ENCODE measurements at places on chromosomes 16 and 17.
A peak's percentile ranks its signal among the peaks of the same experiment; 100 is the strongest.

- H3K4me1 ChIP-seq, result peaks cover 25% of the 10 kb centered on the region
- no peak overlapping the region for H3K27ac ChIP-seq
- no peak overlapping the region for H3K4me3 ChIP-seq
- no peaks in the 10 kb centered on the region for H3K36me3 ChIP-seq
- H3K27me3 ChIP-seq, result peaks cover 26% of the 10 kb centered on the region
- DNase-seq, result no peak
Measured at GRCh38 chr17:78337244-78338109, 22.4 kb downstream of the SOCS3 start.

- no peak for DNase-seq
- H3K36me3 ChIP-seq, result peaks cover 38% of the 10 kb centered on the region
Measured at GRCh38 chr17:15434956-15435355, 32.5 kb downstream of the CDRT4 start.

- no peak for DNase-seq
- H3K36me3 ChIP-seq, result peaks cover 58% of the 10 kb centered on the region
- no peak overlapping the region for H3K27ac ChIP-seq
- H3K27me3 ChIP-seq, result no peaks in the 10 kb centered on the region
- peaks cover 2% of the 10 kb centered on the region for H3K4me1 ChIP-seq
- H3K4me3 ChIP-seq, result no peak overlapping the region
Measured at GRCh38 chr16:15608398-15609285, 34.3 kb downstream of the MARF1 start.

GRCh38 chr16:27379919-27380318 is 22.1 kb upstream of the IL21R start:
- DNase-seq, result no peak
- H3K27me3 ChIP-seq, result no peaks in the 10 kb centered on the region
- H3K4me1 ChIP-seq, result peaks cover 48% of the 10 kb centered on the region
- peaks cover 6% of the 10 kb centered on the region for H3K36me3 ChIP-seq
- H3K4me3 ChIP-seq, result no peak overlapping the region

GRCh38 chr17:42476411-42476810 is 17.7 kb downstream of the ATP6V0A1 start:
- peaks cover 16% of the 10 kb centered on the region for H3K4me1 ChIP-seq
- DNase-seq, result no peak
- no peak overlapping the region for H3K27ac ChIP-seq
- H3K27me3 ChIP-seq, result peaks cover 11% of the 10 kb centered on the region
- H3K36me3 ChIP-seq, result no peaks in the 10 kb centered on the region

DNA sequence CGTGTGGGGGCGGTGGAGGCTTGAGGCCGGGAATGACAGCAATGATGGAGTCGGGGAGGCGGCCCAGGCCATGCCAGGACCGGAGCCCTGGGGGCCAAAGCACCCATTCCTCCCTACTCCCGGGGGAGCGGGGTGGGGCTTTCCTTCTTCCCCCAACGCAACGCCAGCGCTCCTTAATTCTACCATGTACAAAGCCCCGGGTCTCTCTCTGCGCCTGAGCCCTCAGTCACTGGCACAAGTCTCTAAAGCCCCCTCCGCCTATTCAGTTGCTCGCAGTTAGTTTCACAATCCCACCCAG is 245 bp upstream of the RNF227 start:
- no peaks in the 10 kb centered on the region for H3K27me3 ChIP-seq
- H3K4me3 ChIP-seq, result peak overlapping the region; percentile 85
- H3K4me1 ChIP-seq, result peaks cover 35% of the 10 kb centered on the region
- peak overlapping the region; percentile 83 for H3K27ac ChIP-seq
- H3K36me3 ChIP-seq, result peaks cover 12% of the 10 kb centered on the region

DNA sequence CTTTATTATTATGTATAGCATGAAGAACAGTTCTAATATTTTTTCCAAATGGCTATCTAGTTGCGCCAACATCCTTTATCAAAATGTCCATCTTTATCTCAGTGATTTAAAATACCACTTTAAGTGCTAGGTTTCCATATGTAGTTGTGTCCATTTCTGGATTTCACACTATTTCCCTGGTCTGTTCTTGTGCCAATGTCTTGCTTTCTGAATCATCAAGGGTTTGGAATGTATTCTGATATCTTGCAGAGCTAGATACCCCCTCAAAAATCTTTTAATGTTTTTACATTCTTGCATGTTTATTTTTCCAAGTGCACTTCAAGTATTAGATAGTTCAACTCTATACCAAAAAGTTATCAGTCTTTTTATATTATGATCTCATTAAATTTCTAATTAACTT is 14.3 kb downstream of the MBTD1 start:
- H3K4me3 ChIP-seq, result no peak overlapping the region
- no peaks in the 10 kb centered on the region for H3K27me3 ChIP-seq
- no peak for DNase-seq
- no peak overlapping the region for H3K27ac ChIP-seq
- peaks cover 6% of the 10 kb centered on the region for H3K36me3 ChIP-seq

- no peaks in the 10 kb centered on the region for H3K36me3 ChIP-seq
- DNase-seq, result no peak
- no peaks in the 10 kb centered on the region for H3K27me3 ChIP-seq
- H3K4me3 ChIP-seq, result no peak overlapping the region
- no peaks in the 10 kb centered on the region for H3K4me1 ChIP-seq
Measured at GRCh38 chr17:52995147-52995546, 827.6 kb upstream of the KIF2B start.

GRCh38 chr17:81576621-81577277 is 24.6 kb upstream of the FAAP100 start:
- no peak overlapping the region for H3K4me3 ChIP-seq
- no peak overlapping the region for H3K27ac ChIP-seq
- H3K4me1 ChIP-seq, result no peaks in the 10 kb centered on the region
- no peak for DNase-seq
- no peaks in the 10 kb centered on the region for H3K27me3 ChIP-seq

DNA sequence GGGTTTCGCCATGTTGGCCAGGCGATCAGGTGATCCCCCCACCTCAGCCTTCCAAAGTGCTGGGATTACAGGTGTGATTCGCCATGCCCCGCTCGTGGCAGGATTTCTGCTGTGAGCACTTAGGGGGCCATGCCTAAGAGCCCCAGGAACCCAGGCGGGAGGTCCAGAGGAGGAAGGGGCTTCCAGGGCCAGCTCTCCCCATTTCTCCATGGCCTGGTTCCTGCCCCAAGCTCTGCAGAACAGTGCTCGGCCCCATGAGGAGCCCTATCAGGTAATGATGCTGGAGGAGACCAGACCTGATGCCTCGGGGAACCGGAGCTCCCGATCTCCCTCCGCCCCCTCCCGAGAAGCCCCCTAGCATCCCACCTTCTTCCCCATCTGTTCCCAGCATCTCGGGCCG is 53.6 kb downstream of the RMI2 start:
- H3K27ac ChIP-seq, result no peak overlapping the region
- H3K36me3 ChIP-seq, result no peaks in the 10 kb centered on the region
- no peaks in the 10 kb centered on the region for H3K4me1 ChIP-seq
- H3K4me3 ChIP-seq, result no peak overlapping the region

GRCh38 chr16:73092236-73092781 is 44.4 kb upstream of the ZFHX3 start:
- H3K4me1 ChIP-seq, result peaks cover 5% of the 10 kb centered on the region
- no peaks in the 10 kb centered on the region for H3K36me3 ChIP-seq
- no peak overlapping the region for H3K4me3 ChIP-seq
- no peaks in the 10 kb centered on the region for H3K27me3 ChIP-seq

DNA sequence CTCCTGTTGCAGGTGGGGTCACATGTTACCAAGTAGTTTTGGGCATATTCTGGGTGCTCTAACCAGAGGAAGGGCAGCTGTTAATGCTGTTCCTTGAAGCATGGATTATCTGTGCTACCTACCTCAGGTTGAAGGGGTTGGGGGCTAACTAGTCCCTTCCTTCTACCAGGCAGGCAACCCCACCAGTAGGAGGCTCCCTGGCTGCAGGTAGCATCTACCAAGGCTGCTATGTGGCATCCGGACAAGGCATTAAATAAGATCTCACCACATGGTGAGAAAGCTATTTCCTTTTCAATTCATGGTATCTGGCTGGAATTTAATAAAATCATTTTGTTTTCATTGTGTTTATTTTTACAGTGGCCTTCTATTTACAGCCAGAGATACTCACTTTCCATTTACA is 62.5 kb downstream of the CACNG3 start:
- H3K4me1 ChIP-seq, result no peaks in the 10 kb centered on the region
- no peak overlapping the region for H3K4me3 ChIP-seq
- no peaks in the 10 kb centered on the region for H3K36me3 ChIP-seq
- peaks cover 6% of the 10 kb centered on the region for H3K27me3 ChIP-seq
- H3K27ac ChIP-seq, result no peak overlapping the region

DNA sequence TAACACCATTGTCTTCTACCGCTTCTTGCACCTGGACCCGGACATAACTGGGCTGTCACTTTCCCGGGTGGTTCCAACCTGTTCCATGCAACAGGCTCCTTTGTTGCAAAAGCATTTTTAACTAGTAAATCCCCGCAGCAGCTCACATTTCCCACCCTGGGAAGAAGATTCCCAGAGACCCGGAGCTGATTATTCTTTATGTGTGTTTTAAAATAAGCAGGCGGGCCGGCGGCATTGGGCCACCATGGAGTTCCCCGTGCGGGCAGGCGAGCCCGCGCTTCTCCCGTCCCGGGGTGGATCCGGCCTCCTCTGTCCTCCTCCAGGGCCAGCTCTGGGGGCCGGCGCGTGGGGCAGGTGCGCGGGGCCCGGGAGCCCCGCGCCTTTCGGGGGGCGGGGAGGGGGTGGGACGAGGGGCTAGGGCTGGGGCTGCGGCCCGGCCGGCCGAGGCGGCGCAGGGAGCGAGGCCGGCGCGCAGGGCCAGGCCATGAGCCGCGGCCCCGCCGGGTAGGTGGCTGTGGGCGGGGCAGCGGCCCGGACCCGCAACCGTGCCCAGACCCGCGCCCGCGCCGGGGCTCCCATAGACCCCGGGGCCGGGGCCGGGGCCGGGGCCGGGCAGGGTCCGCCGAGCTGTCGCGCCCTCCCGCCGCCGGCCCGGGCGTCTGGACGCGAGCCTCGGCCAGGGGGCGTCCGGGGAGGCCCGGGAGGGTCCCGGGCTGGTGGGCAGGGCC is 1.7 kb downstream of the CRAMP1 start:
- no peaks in the 10 kb centered on the region for H3K27me3 ChIP-seq
- peaks cover 48% of the 10 kb centered on the region for H3K4me1 ChIP-seq
- H3K27ac ChIP-seq, result peak overlapping the region; percentile 80
- H3K36me3 ChIP-seq, result peaks cover 32% of the 10 kb centered on the region

DNA sequence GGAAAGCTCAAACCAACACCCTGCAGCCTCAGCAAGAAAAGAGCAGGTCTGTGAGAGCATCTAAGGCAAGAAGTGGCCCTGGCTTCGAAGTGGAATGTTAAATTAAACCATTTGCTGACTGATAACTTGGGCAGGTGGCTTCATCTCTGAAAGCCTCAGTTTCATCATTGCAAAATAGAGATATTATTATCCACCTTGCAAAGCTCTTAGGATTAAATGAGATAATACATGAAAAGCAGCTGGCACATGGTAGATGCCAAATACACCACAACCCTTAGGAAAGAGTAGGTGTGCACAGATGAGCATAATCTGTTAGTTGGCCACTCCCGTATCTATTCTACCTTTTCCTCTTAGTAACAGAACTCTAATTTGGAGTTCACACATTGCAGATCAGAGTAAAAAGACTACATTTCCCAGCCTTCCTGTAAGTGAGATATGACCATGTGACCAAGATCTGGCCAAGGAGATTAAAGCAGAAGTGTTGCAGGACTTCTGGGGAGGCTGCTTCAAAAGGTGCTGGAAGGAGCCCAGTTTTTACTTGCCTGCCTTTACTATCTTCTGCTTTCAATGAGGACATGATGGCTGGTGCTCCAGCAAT is 288.7 kb downstream of the SOX9 start:
- H3K4me3 ChIP-seq, result no peak overlapping the region
- DNase-seq, result no peak
- no peaks in the 10 kb centered on the region for H3K36me3 ChIP-seq
- H3K27me3 ChIP-seq, result no peaks in the 10 kb centered on the region
- H3K4me1 ChIP-seq, result no peaks in the 10 kb centered on the region

Data from activated CD8-positive, alpha-beta T cell treated with anti-CD3 and anti-CD28 coated beads, Interleukin-2, amount 10 ng/mL, durations not matched to agents 7 days and 5 days (primary cell).